ENCODE measurements at places on chromosomes 7 and 10.

DNA sequence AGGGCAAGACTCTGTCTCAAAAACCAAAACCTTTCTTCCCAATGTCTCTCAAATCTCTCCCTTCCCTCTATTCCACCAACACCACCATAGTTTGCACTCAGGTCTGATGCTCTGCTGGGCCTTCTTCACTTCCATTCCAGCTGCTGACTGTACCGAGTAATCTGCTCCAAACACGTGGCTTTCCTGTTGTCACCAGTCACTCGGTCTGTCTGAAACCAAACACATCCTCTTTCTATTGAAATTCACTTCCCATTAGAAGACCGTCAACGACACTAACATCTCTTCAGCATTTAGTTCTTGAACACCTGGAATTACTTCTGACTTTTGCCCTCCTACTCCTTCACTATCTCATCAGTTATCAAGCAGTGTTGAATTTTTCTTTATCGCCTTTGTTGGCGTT is 4.7 kb upstream of the NRF1 start:
- no peaks in the 10 kb centered on the region for H3K27me3 ChIP-seq
- no peaks in the 10 kb centered on the region for H3K4me1 ChIP-seq
- H3K4me3 ChIP-seq = no peak overlapping the region
- no peak overlapping the region for H3K27ac ChIP-seq

- no peaks in the 10 kb centered on the region for H3K27me3 ChIP-seq
- H3K4me3 ChIP-seq = no peak overlapping the region
- H3K4me1 ChIP-seq = no peaks in the 10 kb centered on the region
- no peak for DNase-seq
Observed at GRCh38 chr10:104293011-104293410, 24.0 kb downstream of the GSTO2 start.

GRCh38 chr7:158183431-158183830 is 404.2 kb downstream of the PTPRN2 start:
- no peaks in the 10 kb centered on the region for H3K4me1 ChIP-seq
- no peaks in the 10 kb centered on the region for H3K36me3 ChIP-seq
- no peaks in the 10 kb centered on the region for H3K27me3 ChIP-seq
- H3K4me3 ChIP-seq = no peak overlapping the region
- DNase-seq = no peak
- no peak overlapping the region for H3K27ac ChIP-seq

GRCh38 chr7:42219447-42219846 is 17.6 kb downstream of the GLI3 start:
- no peak overlapping the region for H3K4me3 ChIP-seq
- no peaks in the 10 kb centered on the region for H3K27me3 ChIP-seq
- no peak for DNase-seq
- no peak overlapping the region for H3K27ac ChIP-seq
- no peaks in the 10 kb centered on the region for H3K36me3 ChIP-seq
- H3K4me1 ChIP-seq = no peaks in the 10 kb centered on the region

DNA sequence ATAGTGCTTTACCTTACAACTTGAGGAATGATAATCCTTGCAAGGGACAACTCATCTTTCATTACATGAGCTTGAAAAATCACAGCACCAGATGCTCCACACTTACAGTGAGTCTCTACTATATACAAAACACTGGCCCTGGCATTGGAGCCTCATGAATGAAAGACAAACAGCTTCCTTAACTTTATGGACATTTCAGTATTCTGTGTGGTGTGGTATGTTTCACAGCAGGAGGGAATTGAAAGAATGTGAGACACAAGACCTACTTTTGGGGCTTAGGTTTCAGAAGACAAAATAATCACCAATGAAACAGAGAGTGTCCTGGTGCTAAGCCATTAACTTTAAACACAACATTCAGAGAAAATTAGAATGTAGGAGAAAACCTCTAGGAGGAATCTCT is 1249.6 kb downstream of the XPNPEP1 start:
- no peaks in the 10 kb centered on the region for H3K27me3 ChIP-seq
- no peak overlapping the region for H3K4me3 ChIP-seq
- DNase-seq = no peak
- no peaks in the 10 kb centered on the region for H3K36me3 ChIP-seq
- no peaks in the 10 kb centered on the region for H3K4me1 ChIP-seq

DNA sequence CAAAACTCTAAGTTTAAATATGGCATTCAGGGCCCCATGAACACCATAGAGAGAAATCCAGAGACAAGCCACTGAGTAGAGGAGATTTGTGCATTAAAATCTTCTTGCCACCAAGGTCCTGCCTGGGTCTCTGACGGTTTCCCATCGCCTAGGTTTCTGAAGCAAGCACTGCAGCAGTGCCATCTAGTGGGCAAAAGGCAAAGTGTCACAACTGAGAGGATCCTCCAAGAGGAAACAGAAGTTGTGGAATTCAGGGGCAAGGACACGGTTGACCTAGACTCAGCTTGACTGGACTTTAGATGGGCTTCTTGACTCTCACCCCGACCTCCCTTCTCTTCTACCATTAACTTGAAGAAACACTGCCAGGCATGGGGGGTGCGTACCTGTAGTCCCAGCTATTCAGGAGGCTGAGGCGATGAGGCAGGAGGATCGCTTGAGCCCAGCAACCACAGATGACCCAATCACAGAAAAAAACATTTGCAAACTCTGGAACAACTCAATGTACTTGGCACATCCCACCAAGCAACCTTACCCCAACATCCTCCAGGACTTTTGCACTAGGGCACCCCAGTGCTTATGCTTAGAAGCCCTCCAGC is 604.1 kb downstream of the GALNT17 start:
- peak; percentile 76 for DNase-seq
- no peaks in the 10 kb centered on the region for H3K36me3 ChIP-seq
- no peak overlapping the region for H3K4me3 ChIP-seq
- H3K27ac ChIP-seq = no peak overlapping the region

DNA sequence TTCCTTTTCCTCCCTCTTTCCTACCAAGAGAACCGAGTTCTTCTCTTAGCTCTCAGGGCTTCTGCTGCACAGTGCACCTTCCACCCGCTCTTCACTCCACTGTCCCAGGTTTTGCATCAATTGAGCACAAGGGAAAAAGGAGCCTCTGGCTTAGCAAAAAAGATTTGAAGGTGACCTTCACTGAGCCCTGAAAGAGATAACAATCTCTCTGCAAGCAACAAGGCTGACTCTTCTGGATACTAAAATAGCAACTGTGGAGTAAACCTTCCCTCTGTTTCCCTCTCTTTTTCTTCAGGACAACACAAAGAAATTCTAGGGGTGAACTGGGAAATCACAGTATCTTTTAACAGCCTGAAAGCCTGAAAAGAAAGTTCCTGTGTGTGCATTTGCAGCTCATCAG is 354.7 kb upstream of the PODXL start:
- H3K36me3 ChIP-seq = no peaks in the 10 kb centered on the region
- no peaks in the 10 kb centered on the region for H3K4me1 ChIP-seq
- H3K27me3 ChIP-seq = no peaks in the 10 kb centered on the region

- H3K4me3 ChIP-seq = peak overlapping the region; percentile 31
- DNase-seq = peak; percentile 21
- no peaks in the 10 kb centered on the region for H3K27me3 ChIP-seq
- H3K4me1 ChIP-seq = no peaks in the 10 kb centered on the region
- H3K27ac ChIP-seq = peak overlapping the region; percentile 87
Observed at GRCh38 chr7:101121991-101122932, 4.6 kb upstream of the SERPINE1 start.

DNA sequence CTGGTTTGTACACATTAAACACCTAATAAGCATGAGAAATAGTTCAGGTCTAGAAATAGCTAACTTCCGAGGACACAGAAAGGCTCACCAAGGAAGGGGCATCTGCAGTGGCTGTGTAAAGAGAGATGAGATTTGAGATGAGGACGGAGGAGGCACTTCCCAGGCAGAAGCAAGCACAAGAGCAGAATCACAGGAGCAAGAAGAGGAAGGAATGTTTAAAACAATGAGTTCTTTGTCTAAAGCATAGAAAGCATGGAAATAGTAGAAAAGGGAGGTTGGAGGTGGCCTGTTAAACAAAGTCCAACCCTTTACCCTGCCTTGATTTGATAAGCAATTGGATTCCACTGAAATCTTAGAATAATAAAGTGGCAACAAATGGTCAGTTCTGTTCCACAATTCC is 11.6 kb upstream of the PON3 start:
- DNase-seq = no peak
- H3K36me3 ChIP-seq = no peaks in the 10 kb centered on the region
- H3K4me1 ChIP-seq = no peaks in the 10 kb centered on the region
- no peak overlapping the region for H3K4me3 ChIP-seq

DNA sequence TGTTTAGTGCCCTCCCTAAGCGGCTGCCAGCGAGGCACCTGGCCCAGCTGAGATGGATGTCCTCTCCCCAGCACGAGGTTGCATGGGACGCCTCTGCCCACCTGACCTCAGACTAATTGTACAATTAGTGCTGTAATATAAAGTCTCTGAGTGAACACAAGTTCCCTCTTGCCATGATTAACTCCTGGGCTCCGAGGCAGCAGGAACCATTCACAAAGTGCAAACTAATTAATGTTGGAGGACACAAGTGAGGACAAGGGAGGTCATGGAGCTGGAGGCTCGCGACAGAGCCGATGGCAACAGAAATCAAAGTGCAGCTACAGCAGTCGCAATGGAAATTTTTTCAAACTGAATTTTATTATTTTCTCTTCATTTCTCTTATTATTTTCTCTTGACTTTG is 156.6 kb upstream of the ADARB2 start:
- H3K4me1 ChIP-seq = no peaks in the 10 kb centered on the region
- no peaks in the 10 kb centered on the region for H3K36me3 ChIP-seq
- H3K27me3 ChIP-seq = no peaks in the 10 kb centered on the region

DNA sequence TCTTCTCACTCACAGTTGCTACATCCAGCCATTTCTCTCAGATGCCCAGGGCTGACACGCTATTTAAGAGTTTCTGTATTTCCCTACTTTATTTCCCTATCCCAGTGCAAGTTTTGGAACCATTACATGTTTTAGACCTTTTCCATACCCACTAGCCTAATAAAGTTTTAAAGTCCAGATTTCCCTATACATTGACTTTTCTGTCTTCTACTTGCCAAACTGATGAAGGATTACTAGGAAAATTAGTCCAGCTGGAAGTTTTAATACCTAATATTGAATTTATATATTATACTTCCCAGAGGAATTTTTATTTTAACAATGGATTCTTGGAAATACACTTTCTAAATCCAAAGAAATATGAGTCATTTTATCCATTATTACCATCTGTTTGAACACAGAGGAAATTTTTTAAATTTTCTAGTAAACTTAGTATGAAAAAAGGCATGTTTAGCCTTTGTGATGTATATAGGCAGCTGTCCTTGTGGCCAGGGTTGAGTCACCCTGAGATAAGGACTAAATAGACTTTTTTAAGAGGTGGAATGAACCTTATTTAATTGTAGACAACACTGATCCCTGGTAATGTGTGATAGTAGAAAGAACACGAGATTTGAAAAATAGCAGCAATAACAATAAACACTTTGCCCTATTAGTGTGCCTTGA is 205.0 kb downstream of the TFEC start:
- no peaks in the 10 kb centered on the region for H3K4me1 ChIP-seq
- no peak for DNase-seq
- H3K27me3 ChIP-seq = no peaks in the 10 kb centered on the region
- no peaks in the 10 kb centered on the region for H3K36me3 ChIP-seq
- H3K27ac ChIP-seq = no peak overlapping the region
- no peak overlapping the region for H3K4me3 ChIP-seq

GRCh38 chr10:119153041-119153440 is 12.5 kb downstream of the SFXN4 start:
- no peaks in the 10 kb centered on the region for H3K4me1 ChIP-seq
- H3K36me3 ChIP-seq = peaks cover 86% of the 10 kb centered on the region
- H3K27me3 ChIP-seq = no peaks in the 10 kb centered on the region
- no peak for DNase-seq
- no peak overlapping the region for H3K27ac ChIP-seq

- no peak overlapping the region for H3K27ac ChIP-seq
- H3K4me3 ChIP-seq = no peak overlapping the region
- H3K27me3 ChIP-seq = no peaks in the 10 kb centered on the region
- no peak for DNase-seq
Observed at GRCh38 chr7:70838292-70838907, 293.5 kb upstream of the GALNT17 start.

- no peaks in the 10 kb centered on the region for H3K36me3 ChIP-seq
- H3K27me3 ChIP-seq = no peaks in the 10 kb centered on the region
- H3K4me3 ChIP-seq = no peak overlapping the region
- H3K4me1 ChIP-seq = no peaks in the 10 kb centered on the region
- no peak overlapping the region for H3K27ac ChIP-seq
Observed at GRCh38 chr10:29023678-29024077, 265.2 kb upstream of the LYZL1 start.

DNA sequence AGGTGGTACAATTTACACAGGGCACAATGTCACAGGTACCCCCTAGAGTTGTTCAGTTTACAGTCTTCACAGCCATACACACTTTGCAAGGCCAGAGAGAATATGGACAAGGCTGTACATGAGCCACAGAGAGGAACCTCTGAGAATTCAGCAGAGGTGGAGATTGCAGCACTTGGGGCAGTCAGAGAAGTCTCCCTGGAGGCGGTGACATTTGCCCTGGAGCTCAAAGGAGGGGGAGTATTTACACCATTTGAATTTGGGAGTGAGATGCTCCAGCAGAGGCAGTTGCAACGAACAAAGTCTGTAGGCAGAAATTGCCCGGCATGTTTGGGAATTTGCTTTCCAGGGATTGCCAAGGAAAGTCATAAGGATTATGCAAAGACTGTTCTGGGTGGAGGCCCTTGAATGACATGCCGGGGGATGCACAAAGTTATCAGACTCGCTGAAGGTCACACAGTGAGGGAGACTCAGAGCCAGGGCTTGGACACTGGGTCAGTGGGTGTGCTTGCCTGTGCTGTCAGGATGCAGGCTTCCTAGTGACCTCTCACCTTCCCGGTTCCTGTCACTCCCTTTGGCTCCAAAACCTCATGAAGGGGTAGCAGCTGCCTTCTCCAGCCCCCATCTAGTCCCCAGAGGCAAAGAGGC is 160.7 kb upstream of the PCBD1 start:
- no peaks in the 10 kb centered on the region for H3K36me3 ChIP-seq
- no peaks in the 10 kb centered on the region for H3K27me3 ChIP-seq
- H3K27ac ChIP-seq = no peak overlapping the region

- H3K27ac ChIP-seq = no peak overlapping the region
- H3K4me1 ChIP-seq = no peaks in the 10 kb centered on the region
- no peak overlapping the region for H3K4me3 ChIP-seq
- no peaks in the 10 kb centered on the region for H3K36me3 ChIP-seq
Observed at GRCh38 chr7:82226191-82226590, 217.4 kb downstream of the CACNA2D1 start.

GRCh38 chr7:66921396-66921917 is 432 bp downstream of the TMEM248 start:
- H3K27me3 ChIP-seq = no peaks in the 10 kb centered on the region
- H3K4me1 ChIP-seq = no peaks in the 10 kb centered on the region
- H3K4me3 ChIP-seq = peak overlapping the region; percentile 89
